ENCODE measurements at places on chromosomes 4 and X. TPM values are rescaled to one million over a fixed set of nuclear protein-coding genes. Genes with fewer than 3 reads are reported as not detected.

DNA sequence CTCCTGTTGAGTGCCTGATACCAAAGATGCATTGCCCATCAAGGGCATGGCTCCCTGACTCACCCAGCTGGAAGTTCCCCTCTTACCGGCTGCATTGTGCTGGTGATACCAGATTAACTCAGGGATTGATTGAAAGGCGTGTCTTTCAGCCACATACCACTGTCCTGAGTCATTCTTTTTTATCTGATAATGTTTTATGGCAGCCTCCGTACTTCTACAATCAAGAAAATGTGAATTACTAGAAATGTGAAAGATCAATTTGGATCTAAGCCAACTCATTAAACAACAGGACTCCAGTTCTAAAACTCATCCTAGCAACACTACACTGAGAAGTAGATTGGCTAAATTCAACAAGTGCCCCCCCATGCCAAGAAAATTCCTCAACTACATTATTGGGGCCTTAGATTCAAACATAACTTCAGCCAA is 40.0 kb downstream of the TXK start:
- no peak for DNase-seq

- no peak for DNase-seq
These were observed 523.6 kb downstream of the BCOR start for GRCh38 chrX:39574178-39574577.

GRCh38 chr4:41475402-41475801 is 62.6 kb upstream of the LIMCH1 start:
- no peak for DNase-seq

DNA sequence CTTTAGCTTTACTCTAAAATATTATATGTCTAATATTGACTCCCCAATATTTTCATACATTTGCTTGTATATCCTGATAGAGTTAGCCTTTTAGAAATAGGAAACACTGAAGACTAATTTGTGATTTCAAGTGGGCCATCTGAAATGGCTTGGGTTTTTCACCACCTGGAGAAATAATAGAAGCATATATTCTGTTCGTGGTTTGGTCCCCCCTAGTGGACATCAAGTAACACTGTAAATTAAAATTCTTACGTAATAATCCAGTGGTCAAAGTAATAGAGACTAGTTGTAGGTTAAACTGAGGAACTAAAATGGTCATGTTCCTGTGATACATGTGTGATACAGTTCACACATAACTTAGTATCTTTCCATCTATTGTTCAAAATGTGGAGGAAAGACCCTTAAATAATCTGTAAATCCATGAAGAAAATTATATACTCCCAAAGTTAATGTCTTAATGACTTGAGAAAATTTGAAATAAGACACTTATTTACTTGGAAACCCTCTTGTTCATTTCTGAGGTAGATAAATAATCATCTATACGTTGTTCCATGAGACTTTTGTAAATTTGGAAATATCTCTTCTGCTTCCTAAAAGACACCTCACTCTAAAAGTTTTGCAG is 79.8 kb upstream of the SMARCAD1 start:
- DNase-seq = no peak

GRCh38 chrX:47572773-47573340 is 9.4 kb upstream of the TIMP1 start:
- DNase-seq = no peak

Gene STOX2
- total RNA-seq = 28.6 TPM

DNA sequence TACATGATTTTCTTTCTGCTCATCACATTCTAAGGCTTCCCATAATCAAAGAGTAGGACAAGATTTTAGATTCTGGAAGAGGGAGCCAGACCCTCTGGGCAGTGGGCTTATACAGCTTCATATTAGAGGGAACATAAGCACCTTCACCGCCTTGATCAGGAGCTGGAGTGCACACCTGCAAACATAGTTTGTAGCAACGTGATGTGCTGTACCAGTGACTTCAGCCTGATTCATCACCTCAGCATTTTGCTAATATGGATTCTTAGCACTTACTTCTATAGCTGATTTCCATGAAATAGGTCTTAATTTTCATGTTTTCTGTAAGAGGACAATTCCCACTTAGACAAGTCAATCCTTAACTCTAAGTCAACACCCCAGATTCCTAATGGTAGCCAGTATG is 36.7 kb downstream of the PCDH18 start:
- DNase-seq = no peak

Gene SMIM14
- 36.2 TPM for total RNA-seq

GRCh38 chr4:63790377-63790776 is 618.9 kb downstream of the TECRL start:
- no peak for DNase-seq

- no peak for DNase-seq
These were observed 12.2 kb upstream of the MTMR1 start for GRCh38 chrX:150680974-150681373.

DNA sequence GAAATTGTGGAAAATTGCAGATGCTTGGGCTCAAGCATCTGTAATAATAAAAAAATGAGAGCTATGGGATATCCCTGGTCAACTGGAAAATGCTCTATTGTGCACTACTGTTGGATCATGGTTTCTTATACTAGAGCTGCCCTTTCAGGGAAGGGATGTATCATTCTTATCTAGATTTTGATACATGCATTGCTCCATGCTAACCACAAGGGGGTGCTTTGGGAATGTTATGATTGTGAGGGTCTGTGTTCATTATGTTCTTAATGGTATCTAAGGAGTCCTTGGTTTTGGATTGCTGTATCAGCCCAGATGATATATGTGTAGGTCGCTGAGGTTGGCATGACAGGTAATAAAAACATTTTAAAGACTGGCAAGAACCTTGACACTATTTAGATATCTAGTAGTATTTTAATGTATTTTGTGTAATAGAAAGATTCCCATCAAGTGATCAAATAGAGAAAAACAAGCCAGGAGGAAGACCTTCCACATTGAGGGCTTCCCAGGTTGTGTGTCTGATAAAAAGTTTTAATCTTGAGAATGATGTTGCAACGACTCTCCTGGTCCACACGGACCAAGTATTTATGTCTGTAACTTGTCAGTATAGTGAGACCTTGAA is 49.2 kb upstream of the TLR2 start:
- DNase-seq = no peak

DNA sequence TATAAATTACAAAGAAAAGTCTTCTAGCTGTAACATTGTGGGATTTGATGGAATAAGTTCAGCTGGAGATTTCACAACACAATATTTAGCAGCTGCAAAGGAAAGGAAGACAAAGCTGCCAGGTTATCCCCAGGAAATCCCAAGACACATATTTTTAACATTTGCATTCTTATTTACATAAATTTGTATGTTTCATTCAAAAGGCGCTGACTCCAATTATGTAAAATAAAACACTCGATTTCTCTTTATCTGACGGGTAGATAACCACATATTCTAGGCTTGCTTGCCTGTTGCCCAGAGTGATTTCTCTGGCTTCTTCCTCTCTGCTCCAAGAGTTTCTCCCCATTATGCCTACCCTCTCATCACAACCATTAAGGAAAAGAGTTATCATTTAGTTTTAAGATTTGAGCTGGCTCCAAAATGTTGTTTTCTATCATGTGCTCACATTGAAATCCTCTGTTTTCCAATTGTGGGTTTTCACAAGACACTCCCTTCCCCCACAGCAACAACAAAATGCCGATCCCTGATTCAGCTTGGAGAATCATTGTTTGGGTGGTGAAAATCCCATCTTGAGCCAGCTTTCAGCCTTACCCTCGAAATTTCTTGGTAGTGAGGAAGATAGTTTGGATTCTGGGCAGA is 128.2 kb upstream of the RASGEF1B start:
- DNase-seq = no peak

GRCh38 chr4:121177246-121178137 is 13.4 kb upstream of the TNIP3 start:
- no peak for DNase-seq

DNA sequence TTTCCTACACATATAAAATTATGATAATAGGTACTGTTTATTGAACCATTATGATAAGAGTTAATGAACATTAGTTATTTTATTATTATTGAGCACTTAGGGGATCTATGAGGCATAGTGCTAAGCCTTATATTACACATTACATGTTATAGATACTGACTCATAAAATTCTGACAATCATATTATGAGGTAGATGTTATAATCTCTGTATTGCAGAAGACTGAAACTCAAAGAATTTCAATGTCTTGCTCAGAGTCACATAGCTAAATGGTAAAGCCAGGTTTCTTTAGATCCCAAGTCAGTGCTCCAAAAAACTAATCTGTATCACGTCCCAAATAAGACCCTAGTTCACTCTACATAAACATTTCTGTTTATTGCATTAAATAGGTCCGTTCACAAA is 207.2 kb upstream of the CNKSR2 start:
- DNase-seq = no peak

GRCh38 chr4:68929076-68929737 is 22.4 kb downstream of the UGT2A3 start:
- DNase-seq = no peak

DNA sequence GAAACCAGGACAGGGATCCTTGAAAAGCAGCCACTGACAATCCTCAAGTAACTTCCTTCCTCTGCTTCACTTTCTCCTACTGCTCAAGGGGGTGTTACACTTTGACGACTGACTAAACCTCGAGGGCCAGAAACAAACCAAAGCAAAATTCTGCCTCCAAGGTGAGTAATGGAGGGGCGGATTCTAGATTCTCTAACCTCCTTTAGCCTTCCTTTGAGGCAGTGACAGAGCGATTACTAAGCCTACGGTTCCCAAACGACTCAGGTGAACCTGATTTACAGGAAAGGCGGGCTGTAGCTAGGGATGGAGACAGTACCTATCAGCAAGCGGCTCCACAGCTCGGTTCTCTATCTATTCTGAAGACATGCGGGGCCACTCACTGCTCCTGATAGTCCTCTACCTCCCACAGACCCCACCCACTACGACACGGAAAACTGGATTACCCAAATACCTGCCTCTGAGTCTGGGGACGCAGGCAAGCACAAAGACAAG is 487 bp downstream of the TBCK start:
- DNase-seq = no peak

Gene SUPT20HL2
- total RNA-seq = not detected

DNA sequence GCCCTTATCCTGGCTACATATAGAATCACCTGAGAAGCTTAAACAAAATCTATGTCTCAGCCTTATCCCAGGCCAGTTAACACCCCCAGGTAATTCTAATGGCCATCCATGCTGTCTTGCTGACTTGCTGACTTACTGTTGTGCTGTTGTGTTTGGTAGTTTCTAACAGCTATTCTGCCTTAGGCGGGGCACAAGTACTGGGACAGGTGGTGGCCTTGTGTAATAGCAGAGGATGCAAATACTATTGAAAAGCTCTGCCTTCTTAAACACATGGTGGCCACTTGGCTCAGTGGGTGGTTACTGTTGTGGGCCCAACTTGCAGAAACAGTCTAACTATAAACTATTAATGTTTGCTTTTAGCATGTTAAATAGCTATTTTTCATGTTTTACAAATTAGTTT is 56.2 kb downstream of the CDS1 start:
- DNase-seq = no peak

Gene NXF2
- total RNA-seq = not detected

- no peak for DNase-seq
These were observed 31.4 kb downstream of the HOPX start for GRCh38 chr4:56649445-56650261.

Gene TIMM8A
- 4.3 TPM for total RNA-seq

DNA sequence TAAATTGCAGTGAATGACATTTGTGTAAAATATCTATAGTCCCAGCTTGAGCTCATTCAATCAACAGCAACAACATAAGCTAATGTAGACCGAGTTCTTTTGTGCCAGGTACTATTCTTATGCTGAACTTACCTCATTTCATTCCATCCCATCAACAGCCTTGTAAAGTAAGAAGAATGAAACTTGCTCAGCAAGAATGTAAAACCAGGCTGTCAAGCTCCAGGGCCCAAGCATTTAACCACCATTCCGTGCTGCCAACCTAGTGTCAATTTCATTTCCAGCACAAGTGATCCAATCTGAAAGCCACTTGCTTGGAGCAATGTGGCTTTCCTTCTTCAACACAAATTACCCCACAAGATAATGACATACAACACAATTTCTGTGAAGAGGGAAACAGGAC is 36.6 kb downstream of the RASSF6 start:
- DNase-seq = no peak

- no peak for DNase-seq
These were observed 244.5 kb upstream of the FSTL5 start for GRCh38 chr4:162408309-162408708.

Gene LETM1
- total RNA-seq = 53.5 TPM

Gene REPS2
- total RNA-seq = 9.0 TPM

GRCh38 chrX:134737061-134737460 is 78.8 kb upstream of the PLAC1 start:
- no peak for DNase-seq

DNA sequence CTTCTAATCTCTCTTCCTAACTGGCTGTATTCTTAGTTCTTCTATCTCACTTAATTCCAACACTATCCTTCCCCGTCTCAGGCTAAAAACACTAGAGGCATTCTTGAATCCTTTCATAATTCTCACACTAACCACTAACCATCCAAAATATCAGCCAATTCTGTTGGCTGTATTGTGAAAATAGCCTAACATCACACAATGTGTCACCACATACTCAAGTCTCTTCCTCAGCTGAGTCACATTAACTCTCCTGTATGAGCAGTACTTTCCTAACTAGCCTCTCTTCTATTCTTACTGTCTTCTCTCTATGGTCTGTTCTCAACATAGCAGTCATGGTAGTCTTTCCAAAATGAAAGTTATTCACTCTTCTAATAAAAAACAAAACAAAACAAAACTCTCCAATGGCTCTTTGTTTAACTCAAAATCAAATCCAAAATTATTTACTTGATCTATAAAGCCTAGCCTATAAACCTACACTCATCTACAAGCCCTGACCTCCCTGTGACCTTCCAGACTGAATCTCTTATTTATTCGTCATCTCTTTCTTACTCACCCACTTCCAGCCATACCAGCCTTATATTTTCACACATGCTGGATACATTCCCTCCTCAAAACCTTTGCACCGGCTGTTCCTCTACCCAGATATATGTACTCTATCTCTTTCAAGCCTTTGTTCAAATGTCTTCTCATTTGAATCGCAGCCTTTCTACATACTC is 445.9 kb downstream of the TLL1 start:
- no peak for DNase-seq

GRCh38 chr4:3853388-3854035 is 87.3 kb downstream of the ADRA2C start:
- DNase-seq = no peak

Gene CT47B1
- not detected for total RNA-seq

Gene ZXDA
- 11.4 TPM for total RNA-seq

DNA sequence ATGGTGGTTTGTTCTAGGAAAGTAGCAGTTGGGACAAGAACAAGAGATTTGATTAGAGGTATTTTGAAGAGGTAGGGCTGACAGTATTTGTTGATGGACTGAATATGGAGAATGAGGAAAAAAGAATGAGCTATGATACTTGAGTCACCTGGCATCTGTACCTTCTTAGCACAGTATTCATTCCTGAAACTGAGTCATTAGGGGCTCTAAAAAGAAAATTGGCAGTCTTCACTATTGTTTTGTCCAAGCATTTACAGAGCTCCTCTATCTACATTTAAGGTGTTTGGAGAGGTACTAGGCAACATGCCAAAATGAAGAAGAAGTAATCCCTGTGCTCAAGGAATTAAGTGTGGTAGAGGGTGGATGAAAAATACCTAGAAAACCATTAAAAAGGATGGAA is 165.8 kb downstream of the SHROOM4 start:
- no peak for DNase-seq

GRCh38 chr4:79991601-79992000 is 81.4 kb downstream of the ANTXR2 start:
- DNase-seq = no peak
